ENCODE measurements at places on chromosomes 5 and 9.

DNA sequence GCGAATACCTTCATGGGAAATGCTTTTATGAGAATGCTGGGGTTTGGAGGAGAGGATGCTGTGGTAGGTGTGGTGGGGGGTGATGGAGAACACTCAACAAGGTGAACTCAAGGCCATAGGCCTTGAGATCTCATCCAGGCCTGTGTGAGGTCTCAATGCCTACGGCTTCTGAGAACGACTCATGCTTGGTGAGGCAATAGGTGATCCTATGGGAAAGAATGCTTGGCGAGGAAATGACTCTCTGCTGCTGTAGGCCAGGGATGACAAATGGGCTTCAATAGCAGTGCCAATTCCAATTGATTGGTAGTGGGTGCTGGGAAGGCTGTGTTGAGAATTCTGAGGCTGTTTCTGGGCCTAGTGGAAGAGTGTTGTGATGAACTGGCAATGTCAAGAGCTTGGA, 280.2 kb upstream of the CLINT1 start:
- DNase-seq = no peak

DNA sequence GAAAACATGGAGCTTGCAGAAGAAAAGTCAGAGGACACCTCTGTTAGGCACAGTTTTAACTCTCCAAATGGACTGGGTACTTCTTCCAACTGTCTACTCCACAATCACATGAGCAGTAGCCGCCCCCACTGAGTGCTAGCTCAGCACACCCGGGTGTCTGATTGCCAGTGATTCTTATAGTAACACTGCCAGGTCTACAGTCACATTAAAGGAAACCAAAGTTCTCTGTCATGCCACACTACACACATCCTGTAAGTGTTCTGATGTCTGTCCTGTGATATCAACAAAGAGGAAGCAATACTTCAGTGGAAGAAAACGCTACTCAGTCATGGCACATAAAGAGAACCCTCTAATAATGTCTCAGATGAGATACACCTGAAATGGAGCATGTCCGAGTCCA, at the start of gene HAVCR2:
TSS of gene HAVCR2 (minus strand) at position 69 of the 400 bp plus-strand sequence. CDS start at position 8, 61 bp downstream.
- peak; percentile 38 for DNase-seq

DNA sequence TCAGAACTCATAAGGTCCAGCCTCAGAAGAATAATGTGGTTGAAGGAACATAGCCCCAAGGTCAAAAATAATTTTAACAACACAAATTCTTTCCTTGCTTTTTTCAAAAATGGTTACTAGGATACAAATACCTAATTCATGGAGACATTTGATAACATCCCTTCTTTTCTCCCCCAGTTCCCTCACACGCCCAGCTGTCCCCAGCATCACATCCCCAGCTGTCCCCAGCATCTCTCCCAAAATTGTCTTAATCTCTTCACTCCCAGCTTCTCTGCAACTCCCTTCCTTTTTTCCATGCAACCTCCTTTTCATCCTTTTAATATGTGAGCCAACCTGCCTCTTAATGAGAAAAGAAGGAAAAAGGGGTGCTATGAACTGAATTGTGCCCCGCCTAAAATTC, 77.8 kb downstream of the FSTL4 start:
- DNase-seq = no peak

DNA sequence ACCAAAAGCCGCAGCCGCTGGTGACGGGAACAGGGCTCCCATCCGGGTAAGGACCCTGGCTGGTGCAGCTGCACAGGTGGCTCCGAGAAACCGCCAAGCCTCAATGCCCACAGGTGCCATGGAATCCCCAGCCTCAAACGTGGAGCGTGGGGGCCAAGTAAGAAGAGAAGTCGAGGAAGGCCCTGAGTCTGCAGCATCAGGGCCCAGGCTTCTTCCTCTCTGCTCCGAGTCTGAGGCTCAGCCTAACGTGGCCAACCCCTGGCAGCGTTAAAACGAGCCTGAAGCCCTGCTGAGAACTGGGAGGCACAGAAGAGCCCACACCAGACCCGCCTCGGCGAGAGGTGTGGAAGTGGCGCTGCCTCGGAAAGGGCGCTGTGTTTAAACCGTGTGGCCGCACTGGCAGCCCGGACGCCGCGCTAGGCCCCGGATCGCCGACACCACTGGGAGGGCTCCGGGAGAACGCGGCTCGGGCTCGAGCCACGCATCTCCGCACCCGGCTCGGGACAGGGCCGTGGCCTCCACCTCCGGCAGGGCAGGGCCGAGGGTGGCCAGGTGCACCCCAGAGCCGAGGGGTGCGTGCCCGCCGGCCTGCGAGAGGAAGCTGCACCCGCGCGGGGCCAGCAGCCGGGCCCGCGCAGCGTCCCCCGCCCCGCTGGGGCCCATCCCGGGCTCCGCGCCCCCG, 730 bp downstream of the ZMYND19 start:
- peak; percentile 23 for DNase-seq

DNA sequence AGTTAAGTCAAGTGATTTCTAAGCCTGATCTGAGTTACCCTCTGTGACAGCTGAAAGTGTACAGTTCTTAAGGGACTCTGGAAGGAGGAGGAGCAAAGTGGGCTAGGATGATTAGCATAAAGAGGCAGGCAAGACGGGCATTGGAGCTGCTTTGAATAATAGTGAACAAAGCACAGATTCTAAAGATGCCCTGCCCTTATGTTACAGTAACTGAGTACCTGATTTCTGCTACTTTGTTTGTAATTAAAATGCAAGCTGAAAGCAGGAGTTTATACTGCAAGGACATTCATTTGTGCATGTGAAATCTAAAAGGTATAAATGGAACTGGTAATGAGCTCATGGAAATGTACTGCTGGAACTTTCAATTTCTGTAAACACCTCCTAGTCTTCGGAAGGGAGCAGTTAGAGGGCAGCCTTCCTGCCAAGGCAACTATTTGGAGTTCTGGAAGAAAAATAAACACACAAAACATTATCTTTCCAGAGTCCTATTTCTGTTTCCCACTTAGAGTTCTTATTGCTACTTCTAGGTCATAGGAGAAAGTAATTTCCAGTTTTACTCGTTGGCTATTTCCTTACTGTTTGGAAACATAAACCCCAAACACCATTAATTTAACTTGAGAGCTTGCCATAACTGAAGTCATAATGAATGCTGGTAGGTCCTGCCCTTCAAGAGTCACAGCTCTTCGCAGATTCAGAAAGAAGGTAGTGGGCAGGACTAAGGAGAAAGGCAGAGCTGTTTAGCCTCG, at the start of gene RANBP3L:
TSS of gene RANBP3L (minus strand) at position 45 of the 746 bp plus-strand sequence. CDS start 486 bp downstream, outside the sequence.
- DNase-seq = no peak

- no peak for DNase-seq
Observed at GRCh38 chr5:165705960-165706359, 2200.5 kb downstream of the MAT2B start.

- no peak for DNase-seq
Observed at GRCh38 chr9:68547417-68547816, 6.7 kb upstream of the TMEM252 start.

DNA sequence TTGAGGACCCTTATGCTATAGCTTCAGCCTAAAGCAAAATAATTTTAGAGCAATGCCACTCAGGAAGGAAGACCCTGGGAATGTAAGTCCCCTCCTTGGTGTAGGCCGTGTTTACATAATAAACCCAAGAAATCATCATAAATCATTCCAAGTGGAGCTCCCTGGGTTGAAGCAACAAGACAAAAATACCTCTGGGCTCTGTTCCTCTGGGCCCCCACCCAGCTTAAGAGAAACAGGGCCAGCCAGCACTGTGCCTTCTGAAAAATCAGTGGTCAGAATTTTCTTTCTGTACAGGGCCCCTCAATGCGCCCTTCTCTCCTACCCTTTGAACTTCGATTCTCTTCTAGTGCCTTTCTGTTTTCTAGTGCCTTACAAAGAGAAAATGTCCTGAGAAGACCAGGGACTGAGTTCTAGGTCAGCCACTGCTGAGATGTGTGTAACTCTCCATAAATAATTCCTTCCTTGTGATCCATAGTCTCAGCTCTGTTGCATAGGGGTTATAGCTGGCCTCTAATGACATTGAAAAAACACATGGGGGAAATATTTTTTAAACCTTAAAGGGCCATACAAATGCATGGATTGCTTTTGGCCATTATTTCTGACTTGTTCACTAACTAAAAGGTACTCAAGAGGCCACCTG, 101.0 kb downstream of the ADRB2 start:
- DNase-seq = no peak

DNA sequence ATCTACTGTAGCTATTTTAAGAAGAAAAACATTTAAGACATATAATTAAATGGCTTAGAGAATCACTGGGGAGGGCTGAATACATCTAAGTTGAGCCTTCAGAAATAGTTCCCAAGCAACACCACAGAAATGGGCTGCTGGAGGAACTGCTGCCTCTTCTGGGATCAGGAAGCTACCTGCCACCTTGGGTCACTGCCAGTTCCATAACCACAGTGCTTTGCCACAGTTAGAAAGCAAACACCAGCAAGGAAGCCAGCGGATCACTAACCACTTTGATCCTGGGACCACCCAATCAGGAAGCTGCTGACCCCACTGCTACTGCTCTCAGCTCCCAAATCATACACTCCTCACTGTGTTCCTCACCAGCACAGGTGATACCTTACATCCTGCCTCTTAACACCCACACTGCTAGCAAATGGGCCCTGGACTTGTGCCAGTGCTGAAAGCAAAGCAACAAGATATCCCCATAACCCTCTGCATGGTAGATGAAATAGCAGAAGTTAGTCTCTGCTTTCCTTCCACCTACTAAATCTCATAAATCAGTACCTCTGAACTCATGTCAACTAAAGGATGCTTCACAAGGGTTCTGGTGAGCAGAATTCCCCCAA, 346.9 kb downstream of the DEPDC1B start:
- no peak for DNase-seq

GRCh38 chr5:68141494-68141893, 74.1 kb upstream of the PIK3R1 start:
- no peak for DNase-seq

DNA sequence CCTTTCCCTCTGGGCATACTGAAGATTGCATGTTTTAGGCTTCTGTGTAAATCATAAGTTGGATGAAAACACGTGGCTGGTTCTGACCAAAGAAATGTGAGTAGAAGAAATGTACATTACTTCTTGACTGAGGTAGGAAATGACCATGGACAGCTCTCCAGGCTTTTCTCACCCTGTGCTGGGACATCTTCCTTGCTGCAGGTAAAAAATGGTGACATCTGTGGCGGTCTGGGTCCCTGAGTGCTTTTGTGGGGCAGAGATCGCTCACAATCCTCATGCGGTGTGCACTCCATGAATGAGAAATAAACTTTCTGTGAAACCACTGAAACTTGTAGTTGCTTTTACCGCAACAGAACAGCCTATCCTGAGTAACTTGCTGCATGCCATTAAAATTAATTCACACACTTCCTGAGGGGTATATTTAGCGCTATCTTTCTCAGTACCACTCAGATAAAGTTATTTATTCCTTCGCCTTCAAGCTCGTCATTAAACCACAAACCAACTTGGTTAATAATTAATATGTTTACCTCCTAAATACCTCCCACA, 730.4 kb downstream of the EFNA5 start:
- no peak for DNase-seq

DNA sequence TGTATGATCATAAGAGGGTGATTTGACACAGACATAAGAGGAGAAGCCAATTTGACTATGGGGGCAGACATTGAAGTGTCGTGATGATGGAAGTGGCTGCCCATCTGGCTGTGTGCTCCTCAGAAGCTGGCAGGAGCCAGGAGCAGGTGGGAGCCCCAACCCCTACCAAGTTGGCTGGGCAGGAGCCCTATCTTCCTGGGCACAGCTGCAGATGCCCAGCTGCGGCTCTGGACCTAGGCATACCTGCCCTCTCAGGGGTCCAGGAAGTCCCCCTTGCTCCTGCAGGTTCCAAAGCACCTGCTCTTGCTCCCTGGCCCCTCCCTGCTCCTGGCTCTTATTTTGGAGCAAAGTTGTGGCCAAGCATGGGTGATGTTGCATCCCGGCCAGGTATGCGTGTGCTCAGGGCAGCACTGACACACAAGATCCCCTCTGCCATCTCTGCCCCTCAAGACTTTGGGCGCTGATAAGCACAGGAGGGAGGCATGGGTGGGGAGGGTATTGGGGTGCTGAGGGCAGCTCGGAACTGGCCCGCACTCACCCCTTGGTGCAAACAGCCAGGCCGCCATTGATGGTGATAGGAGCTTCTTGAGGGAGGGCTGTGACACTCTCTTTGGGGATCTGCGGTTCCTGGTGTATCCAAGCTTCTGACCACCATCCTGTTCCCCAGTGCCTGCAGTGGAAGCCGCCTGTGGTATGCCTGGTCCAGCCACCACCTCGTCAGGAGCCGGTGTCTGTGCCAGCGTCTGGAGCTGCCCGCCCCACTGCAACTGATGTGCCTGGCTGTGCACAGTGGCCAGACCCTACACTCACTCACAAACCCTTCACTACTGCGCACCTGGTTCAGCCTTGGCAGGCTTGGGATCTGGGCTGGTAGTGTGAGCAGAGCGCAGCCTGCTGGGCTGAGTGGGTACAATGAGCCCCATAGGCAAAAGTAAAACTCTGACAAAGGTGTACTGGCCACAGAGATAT, 230.9 kb downstream of the CDH9 start:
- no peak for DNase-seq

DNA sequence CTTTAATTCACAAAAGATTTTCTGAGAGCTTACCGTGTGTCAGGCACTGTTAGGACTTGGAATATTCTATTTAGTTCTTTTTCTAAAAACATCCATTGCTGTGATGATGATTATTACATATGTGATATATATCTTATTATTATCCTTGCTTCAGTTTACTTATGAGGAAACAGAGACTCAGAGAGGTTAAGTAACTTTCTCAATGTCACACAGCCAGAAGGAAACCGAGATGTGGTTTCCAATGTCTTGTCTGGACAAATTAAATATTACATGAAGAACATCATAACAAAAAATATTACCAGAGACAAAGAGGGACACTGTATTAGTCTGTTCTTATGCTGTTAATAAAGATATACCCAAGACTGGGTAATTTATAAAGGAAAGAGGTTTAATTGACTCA, 125.5 kb upstream of the DAP start:
- no peak for DNase-seq

DNA sequence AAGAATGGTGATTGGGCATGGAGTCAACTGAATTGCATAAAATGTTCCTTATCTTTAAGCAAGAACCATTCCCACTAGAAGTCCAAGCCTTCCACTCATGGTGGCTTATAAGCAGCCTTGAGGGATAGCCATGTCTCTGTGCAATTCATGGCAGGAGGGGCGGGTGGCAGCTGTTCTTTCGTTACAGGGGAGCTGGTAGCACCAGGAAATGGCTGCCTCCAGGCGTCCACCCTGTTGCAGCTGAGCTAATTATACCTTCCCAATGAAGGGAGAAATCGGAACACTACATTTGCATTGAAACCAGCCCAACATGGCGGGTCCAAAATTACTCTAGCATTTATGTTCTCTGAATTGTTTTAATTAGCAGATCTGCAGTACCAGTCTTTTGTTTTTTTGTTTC, 289.8 kb downstream of the NTRK2 start:
- DNase-seq = no peak

- no peak for DNase-seq
Observed at GRCh38 chr5:72501488-72501887, 5.7 kb downstream of the ZNF366 start.

- DNase-seq = no peak
Observed at GRCh38 chr9:96486386-96487028, 36.5 kb downstream of the HABP4 start.

- DNase-seq = no peak
Observed at GRCh38 chr9:128712451-128713410, 10.4 kb downstream of the PKN3 start.
